ENCODE measurements at places on chromosomes 12 and 14.

GRCh38 chr12:128938886-128939285 is 85.6 kb downstream of the GLT1D1 start:
- no peak for DNase-seq

DNA sequence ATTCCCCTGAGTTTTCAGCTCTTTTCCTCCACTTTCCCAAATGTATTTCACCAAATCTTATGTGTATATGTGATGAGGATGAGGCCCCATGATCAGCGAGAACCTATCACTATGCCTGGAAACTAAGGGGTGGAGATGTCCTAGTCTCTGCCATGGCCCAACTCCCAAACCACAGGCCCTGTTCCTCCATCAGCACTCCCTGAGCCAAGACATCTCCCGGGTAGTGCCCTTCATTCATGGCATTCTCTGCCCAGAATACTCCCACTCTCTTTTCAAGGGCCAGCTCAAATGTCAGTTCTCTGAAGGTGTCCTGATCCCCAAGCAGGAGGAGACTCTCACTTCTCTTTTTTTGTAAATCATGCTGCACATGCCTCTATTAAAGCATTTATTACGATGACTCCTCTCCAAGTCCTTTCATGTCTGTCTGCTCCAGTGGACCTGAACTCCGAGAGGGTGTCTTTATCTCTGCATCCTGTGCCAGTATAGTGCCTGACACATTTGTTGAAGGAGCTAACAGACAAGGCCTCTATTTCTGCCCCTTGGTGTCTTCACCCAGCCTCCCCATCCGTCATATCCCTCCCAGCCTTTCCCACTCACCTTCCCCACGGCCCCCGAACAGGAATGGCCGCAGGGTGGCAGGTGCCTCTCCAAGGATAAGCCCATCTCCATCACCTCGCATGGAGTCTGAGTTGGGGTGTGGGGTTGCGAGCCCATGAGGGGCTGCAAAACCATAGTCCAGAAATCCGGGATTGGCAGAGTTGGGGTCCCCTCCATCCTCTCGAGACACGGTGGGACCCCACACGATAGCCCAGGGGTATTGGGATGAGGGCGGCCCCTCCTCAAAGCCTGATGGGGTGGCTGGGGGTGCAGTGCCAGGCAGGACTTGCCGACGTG is 3.7 kb downstream of the PIANP start:
- DNase-seq = no peak

- DNase-seq = no peak
Measured at GRCh38 chr12:64998371-64999147, 122.5 kb downstream of the WIF1 start.

- peak; percentile 85 for DNase-seq
Measured at GRCh38 chr14:51283402-51284085, 43.5 kb downstream of the TMX1 start.

DNA sequence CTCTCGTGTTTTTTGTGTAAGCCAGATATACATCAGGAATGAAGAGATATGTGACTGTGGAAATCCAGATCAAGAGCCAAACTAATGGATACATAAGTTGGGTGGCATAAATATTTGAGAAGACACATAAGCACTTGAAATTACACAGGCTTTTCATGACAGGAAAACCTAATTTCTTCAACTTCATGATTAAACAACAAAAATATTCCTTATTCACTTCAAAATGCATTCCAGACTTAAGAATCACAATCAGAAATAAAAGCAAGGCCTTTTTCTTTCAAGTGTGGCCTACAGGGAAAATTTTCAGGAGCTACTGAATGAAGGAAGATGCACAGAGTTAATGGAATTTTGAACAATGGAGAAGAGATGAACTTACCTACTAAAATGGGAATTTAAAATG is 515.6 kb downstream of the FOXG1 start:
- peak; percentile 20 for DNase-seq

GRCh38 chr14:59566296-59566695 is 10.3 kb downstream of the CCDC175 start:
- no peak for DNase-seq

GRCh38 chr14:50045039-50045711 is 71.2 kb downstream of the VCPKMT start:
- DNase-seq = no peak

DNA sequence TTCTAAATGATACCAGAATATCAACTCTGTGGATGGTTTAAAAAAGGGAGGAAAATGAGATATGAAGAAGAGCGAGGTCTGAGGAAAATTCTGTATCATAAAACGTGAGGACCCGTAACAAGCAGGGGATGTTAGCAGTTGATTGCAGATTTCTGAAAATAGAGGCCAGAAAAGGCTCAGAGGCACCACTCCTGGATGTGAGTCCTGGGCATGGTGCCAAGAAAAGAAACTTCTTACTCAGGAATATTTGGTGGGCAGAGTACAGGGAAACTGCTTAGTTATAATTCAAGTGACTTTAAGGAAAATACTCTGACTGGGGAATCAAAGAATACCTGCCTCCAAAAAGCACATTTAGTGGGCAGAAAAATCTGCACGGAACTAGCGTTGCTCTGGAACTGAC is 85.5 kb downstream of the PRICKLE1 start:
- peak; percentile 13 for DNase-seq

- DNase-seq = peak; percentile 39
Measured at GRCh38 chr14:68843471-68844209, 50.8 kb upstream of the ZFP36L1 start.

DNA sequence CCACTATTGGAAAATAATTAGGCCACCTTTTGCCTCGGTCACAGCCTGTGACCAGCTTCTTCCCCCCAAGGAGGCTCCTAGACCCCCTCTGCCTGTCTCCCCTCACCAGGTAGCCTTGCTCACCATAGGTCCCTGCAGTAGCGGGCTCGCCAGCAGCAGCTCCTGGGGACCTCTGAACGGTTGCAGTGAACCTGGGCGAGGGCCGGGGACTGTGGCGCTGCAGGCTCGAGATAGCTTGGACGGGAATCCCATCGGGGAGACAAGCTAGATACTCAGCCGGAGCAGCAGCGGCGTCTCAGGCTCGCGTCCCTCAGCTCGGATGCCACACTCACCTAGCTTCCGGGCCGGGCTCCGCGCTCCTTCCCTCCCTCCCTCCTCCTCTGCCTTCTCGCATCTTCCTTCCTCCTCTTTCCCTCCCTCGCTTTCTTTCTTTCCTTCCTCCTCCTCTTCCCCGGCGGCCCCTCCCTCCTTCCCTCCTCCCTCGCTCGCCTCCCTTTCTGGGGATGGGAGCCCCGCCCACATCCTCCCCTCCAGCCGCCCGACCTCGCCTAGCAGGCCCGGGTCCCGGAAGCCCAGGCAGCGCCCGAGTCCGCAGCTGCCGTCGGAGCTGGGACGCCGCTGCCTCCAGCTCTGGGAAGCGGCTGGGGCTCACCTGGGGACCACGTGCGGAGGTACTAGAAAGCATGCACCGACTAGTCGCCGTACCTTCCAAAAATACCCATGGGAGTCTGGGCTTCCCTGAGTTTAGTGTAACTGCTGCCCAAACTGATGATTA is at the start of gene BMP4:
Gene BMP4, minus strand, starts transcription at position 399 of the 775 bp plus-strand sequence. CDS start 4,603 bp downstream, outside the sequence.
- no peak for DNase-seq

GRCh38 chr14:67607646-67608045 is 7.6 kb upstream of the PIGH start:
- no peak for DNase-seq

- no peak for DNase-seq
Measured at GRCh38 chr12:114038962-114039361, 72.8 kb upstream of the RBM19 start.

- no peak for DNase-seq
Measured at GRCh38 chr14:63523735-63524426, 19.3 kb downstream of the PPP2R5E start.

DNA sequence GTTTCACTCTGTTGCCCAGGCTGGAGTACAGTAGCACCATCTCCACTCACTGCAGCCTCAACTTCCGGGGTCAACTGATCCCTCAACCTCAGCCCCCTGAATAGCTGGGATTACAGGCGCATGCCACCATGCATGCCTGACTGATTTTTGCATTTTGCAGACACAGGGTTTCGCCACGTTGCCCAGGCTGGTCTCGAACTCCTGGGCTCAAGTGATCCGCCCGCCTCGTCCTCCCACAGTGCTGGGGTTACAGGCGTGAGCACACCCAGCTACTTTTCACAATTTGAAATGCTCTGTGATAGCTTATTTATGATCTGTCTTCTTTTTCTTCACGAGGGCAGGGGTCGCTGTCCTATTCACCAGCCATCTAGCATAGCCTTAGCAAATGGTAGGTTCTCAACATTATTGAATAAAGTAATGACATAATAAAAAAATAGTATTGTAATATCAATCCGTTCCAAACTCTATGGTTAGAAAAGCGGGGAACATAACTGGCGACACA is 477 bp upstream of the DDX47 start:
- DNase-seq = no peak

DNA sequence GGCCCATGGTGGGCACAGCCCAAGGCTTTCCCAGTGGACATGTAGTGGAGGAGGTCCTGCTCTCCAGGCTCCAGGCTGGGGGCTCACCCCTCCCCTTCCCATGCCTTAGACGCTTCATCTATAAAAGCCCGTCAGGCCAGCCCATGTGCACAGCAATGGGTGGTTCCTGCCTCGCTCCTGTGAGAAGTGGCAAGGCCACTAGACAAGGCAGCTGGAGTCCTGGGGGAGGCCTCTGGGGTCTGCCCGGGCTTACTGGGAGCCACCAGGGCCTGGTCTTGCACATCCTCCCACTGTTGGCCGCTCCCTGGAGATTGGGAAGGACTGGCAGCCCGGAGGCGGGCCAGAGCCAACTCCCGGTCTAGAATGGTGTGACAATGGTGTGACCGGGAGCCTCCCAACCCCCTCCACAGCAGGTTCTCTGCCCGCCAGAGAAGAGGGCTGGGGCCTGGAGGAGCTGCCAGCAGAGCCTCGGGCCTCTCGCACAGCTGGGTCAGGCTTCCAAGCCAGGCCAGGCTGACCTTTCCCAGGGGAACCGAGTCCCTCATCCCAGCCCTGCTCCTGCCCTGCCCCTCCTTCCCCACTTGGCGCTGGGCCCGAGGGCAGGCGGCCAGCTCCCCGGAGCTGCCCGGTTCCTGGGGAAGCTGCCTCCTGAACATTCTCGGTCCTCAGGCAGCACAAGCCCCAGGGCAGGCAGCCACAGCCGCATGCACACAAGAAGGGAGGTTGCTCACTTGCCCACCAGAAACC is 97.9 kb downstream of the RFLNA start:
- DNase-seq = no peak

- no peak for DNase-seq
Measured at GRCh38 chr14:101022121-101022520, 118.6 kb upstream of the RTL1 start.

GRCh38 chr14:73599499-73599898 is 7.8 kb downstream of the ACOT4 start:
- no peak for DNase-seq

DNA sequence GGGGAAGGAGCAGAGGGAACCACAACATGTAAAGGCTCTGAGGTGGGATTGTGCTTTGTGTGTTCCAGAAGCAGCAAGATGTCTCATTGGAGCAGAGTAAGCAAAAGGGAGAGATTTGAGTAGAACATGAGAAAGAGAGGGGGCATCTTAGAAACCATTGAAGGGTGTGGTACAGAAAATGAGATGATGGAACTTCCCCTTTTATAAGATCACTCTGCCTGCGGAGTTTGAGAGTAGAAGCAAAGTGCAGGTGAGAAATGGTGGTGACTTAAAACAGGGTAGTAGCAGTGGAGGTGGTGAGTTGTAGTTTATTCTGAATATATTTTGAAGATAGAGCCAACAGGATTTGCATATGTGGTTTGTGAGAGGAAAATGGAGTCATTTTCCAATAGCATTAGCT is 56.0 kb downstream of the FBXO34 start:
- DNase-seq = no peak

GRCh38 chr12:108965886-108966285 is 55.0 kb downstream of the SVOP start:
- no peak for DNase-seq

- DNase-seq = no peak
Measured at GRCh38 chr12:103799504-103799856, 41.6 kb downstream of the NT5DC3 start.

DNA sequence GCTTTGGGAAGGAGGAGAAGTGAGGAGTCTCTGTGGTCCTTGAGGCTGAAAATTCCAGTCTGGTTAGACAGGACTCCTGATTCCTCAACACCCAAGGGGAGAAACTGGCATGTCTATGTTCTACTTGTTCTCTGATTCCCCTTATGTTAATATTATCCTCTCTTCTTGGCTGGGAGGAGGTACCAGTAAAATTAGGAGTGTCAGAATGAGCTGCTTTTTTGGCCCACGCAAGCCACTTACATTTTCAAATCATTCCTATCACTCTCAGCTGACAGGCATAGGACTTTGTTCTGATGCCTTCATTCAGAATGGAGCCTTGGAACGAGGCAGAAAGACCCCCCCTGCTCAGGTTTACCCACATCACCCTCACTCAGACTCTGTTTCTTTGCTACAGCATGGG is 1077.2 kb downstream of the BCL11B start:
- no peak for DNase-seq

DNA sequence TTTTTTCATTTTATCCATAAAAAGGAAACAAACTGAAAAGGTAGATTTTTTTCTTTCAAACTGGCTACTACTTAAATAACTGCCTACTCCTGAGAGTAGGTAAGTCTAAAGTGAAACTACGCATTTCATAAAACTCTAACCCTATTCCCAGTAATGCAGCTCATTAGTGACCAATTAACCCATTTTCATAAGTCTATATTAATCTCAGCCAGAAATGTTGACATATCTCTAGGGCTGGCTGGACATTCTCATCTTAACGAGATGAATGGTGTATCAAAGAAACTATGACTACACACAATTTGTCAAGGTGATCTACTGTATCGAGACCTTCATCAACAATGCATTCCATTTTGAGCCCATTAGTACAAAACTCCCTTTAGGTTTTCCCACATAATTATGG is 57.2 kb downstream of the EPS8 start:
- no peak for DNase-seq

- DNase-seq = no peak
Measured at GRCh38 chr12:12503384-12504078, 59.1 kb downstream of the DUSP16 start.

DNA sequence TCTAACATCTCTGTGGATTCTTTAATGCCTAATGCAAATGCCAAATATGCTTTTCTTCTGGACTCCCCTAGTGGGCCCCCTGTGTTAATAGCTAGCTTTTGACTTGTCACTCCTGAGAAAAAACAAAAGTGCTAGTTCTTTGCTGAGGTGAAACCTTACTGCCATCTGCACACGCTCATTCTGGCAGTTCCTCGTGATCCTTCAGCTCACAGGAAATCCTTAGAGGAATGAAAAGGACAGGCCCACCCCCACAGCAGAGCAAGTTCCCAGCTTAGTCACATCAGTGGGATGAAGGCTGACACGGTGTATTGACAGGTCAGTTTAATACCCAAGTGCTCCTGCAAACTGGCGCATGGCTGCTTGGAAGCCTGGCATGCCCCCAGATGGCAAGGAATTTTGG is 165.1 kb upstream of the ATP2B1 start:
- DNase-seq = no peak

Data from fibroblast of skin of left quadriceps (primary cell).